ENCODE measurements at places on chromosomes 2 and 18.

GRCh38 chr2:36493306-36493705, 104.7 kb downstream of the FEZ2 start:
- DNase-seq = no peak

GRCh38 chr2:166375195-166375735, 479 bp downstream of the SCN9A start:
- DNase-seq = no peak

DNA sequence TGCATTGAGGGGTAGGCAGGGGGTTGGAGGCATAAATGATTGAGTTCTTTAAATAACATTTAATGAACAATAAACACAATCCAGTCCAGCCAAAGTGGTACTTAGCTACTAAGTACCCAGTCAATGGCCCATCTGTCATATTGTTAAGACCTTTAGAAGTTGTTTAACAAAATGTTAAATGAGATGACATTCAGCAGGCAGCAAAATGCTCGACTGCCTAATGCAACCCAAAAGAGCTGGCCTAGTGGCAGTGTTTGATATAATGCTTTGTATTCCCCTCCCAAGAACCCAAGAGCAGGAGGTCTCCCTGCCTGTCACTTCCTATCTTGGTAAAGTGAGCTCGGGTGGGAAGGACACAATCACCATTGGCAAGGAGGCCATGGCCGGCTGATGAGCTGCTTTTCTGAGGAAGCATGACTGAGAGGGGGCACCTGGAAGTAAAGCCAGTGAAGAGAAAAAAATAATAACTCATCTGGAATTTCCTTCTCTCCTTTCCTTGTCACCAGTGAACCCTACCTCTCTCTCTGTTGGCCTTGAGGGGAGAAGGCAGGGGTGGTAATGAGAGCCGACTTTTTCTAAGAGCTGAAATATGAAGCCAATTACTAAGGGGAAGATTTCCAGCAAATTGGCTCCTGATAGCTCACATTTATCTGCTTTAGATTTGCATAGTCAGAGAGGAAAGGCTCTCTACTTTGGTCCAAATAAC, 140.6 kb downstream of the C1D start:
- DNase-seq = no peak

DNA sequence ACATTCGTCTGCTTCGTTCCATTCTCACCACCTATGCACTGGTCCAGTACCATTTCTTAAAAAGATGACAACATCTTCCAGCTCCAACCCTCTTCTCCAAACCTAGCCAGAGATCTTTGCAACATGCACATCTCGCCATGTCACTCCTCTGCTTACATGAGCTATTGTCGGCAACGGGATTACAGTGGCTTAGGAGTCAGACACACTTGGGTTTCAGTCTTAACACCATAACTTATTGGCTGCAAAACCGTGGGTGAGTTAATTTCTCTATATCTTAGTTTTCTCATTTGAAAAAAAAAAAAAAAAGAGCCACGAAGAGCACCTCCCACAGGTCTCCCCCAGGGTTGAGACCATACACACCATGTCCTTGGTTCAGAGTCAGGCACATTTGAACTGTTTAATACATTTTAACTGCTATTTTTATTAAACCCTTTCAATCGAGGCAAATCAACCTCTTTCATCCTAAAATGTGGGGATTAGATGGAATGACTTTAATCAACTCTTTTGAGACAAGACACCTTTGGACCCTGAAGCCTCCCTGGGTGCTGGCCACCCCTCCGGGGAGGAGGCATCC, 889 bp downstream of the ANKRD29 start:
- no peak for DNase-seq

DNA sequence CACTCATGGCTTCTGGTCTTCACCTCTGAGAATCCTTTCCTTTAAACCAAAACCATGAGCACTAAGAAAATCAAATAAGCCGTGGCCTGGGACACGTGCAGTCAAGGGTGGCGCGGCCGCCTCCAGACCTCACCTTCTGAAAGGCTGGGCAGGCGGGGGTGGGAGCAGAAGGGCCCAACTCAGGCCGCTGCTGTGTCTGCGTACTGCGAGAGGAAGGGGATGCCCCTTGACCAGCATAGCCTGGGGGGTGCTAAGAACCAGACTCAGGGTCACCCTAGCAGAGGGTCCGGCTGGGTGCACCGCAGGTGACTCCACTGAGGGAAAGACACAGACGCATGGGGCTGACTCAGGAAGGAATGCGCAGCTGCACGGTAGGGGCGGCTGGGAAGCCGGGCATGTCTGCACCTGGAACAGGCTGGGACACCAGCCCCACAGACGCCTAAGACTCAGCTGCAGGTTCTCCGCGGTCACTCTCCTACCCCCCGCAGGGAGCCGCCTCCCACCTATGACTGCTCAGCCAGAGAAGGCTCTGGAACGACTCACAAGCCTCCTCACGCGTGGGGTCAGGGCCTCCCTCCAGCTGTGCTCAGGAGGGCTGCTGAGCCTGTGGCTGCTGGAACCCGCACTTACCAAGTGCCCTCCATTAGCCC, 432.4 kb upstream of the MYT1L start:
- no peak for DNase-seq

- no peak for DNase-seq
Measured at GRCh38 chr18:49020129-49020528, 69.4 kb upstream of the SMAD7 start.

- DNase-seq = no peak
Measured at GRCh38 chr2:219273937-219274336, 5.2 kb upstream of the DNAJB2 start.

GRCh38 chr18:74063023-74063422, 84.6 kb downstream of the FBXO15 start:
- peak; percentile 7 for DNase-seq
